ENCODE measurements at places on chromosomes 12 and 14. TPM values are rescaled to one million over a fixed set of nuclear protein-coding genes. Genes with fewer than 3 reads are reported as not detected.

DNA sequence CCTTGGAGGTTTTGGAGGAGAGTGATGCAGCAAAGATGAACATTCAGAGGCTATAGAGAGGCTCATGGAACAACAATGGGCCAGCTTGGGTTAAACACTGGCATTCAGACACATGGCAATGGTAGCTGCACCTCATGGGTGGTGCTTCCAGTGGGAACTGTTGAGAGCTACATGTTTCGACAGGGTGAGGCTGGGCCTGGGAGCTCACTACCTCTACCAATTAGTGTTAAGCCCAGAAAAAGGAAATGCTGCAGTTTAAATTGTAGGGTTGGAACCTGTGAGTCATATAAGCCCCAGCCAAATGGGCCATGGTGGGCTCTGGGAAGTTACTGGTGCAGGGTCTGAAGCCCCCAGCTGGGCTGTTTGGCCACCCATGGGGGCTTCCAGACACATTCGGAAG, 279.7 kb downstream of the ZFP36L1 start:
- DNase-seq = no peak

- DNase-seq = no peak
Measured at GRCh38 chr12:7605900-7606465, 59.7 kb downstream of the APOBEC1 start.

GRCh38 chr12:59459966-59460660, 135.7 kb upstream of the SLC16A7 start:
- DNase-seq = no peak

MAGOHB gene
- 50.0 TPM for polyA plus RNA-seq

PLXNC1 gene
- 7.3 TPM for polyA plus RNA-seq

DNA sequence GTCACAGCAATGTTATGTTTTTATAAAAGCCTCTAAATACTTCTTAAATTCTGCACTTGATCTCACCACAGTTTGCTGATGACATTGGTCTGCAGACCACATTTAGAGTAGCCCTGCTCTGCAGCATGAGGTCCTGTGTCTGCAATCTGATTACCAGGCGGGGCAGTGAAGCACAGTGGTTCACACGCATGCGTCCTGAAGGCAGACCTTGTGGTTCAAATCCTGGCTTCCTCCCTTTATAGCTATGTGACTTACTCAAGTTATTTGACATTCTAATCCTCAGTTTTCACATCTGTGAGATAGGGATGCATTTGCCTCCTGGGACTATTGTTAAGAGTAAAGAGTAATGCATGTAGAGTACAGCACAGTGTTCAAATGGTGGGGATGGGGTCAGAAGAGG, 50.3 kb downstream of the BMAL2 start:
- no peak for DNase-seq

LBHD2 gene
- polyA plus RNA-seq = not detected

GRCh38 chr14:64910847-64911495, 3.3 kb upstream of the CHURC1 start:
- DNase-seq = no peak

RTN1 gene
- polyA plus RNA-seq = 3.3 TPM

DNA sequence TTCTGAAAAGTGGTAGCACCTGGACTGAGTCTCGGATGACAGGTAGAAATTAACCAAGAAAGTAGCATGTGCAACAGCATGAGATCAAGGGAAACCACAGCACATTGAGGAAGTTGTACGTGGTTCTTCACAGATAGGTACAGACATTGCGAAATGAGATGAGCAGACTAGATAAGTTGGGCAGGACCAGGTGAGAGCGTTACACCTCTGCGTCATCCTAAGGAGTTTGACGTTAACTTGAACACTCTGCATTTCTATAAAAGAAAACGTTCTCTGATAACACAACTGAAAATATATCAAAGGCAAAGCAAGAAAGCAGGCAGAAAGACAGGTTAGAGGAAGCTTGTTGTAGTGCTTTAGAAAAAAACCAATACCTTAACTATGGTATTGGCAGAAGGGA, 98.5 kb upstream of the RASSF8 start:
- no peak for DNase-seq

- DNase-seq = no peak
Measured at GRCh38 chr14:80047761-80048160, 163.5 kb downstream of the DIO2 start.

DNA sequence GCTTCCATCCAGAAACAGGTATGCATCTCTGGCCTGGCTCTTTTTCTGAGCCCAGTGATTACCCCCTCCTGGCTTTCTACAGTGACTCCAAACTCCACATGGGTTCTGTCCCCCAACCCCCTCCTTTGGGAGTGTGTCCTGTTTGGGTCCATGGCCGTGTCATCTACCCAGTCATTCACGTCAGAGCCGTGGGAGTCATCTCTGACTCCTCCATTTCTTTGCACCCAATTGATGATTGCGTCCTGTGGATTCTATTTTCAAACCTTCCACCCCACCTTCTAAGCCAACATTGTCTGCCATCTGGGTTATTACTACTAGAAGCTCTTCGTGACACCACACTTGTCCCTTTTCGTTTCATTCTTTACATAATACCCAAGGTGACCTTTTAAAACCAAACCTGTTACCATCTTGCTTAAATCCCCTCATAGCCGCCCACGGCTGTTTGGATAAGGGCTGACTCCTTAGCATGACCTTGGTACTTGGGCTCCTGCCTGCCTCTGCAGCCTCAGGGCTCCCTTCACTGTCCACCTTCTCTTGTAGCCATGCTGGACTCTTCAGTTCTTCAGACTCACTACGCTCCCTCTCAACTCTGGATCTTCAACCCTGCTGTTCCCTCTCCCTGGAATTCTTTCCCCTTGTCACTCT, 38.1 kb upstream of the NT5DC3 start:
- no peak for DNase-seq

DNA sequence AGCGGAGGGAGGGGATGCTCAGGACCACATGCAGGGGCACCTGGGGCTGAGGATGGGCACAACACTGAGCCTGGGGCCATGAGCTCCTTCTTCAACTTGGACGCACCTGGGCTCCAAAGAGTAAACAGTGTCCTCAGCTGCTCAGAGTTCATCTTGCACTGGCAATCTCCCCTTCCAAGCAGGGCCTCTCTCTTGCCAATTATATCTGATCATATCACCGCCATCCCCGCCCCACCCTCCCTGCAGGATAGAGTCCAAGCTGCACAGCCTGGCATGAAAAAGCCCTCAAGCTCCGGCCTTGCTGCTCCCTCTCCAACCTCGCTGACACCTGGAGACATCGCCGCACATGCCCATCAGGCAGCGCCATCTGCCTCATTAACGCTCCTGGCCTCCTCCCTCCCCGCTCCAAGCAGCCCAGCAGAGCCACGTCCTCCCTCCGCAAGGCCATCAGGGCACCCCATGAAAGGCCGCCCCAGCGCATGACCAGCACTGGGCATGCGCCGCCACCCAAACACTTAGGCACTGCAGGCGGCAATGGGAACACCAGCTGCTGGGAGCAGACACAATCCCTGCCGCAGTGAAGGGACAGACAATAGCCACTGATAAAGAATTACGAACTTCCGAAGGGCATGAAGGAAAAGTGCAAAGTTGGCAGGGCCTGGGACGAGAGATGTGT, 88.8 kb downstream of the CHGA start:
- no peak for DNase-seq

KRT81 gene
- polyA plus RNA-seq = not detected

- no peak for DNase-seq
Measured at GRCh38 chr14:60254176-60254575, 5.2 kb downstream of the PPM1A start.

DNA sequence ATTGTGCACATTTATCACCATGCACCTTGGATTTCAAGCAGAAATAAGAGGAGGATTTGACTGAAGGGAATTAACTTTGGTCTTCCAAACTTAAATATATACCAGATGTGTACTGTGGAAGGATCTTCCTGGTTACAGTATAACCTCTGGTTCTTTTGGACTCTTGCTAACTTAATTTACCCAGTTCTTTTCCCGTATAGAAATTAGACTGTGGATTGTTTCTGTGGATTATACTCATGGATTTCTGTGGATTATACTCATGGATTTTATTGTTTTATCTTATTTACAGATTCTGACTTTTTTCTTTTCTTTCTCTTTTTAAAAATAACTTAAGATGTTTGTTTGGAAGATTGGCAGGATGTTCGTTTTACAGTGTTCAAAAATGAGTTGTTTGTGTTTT, 215.3 kb downstream of the RAD51B start:
- DNase-seq = no peak

DNA sequence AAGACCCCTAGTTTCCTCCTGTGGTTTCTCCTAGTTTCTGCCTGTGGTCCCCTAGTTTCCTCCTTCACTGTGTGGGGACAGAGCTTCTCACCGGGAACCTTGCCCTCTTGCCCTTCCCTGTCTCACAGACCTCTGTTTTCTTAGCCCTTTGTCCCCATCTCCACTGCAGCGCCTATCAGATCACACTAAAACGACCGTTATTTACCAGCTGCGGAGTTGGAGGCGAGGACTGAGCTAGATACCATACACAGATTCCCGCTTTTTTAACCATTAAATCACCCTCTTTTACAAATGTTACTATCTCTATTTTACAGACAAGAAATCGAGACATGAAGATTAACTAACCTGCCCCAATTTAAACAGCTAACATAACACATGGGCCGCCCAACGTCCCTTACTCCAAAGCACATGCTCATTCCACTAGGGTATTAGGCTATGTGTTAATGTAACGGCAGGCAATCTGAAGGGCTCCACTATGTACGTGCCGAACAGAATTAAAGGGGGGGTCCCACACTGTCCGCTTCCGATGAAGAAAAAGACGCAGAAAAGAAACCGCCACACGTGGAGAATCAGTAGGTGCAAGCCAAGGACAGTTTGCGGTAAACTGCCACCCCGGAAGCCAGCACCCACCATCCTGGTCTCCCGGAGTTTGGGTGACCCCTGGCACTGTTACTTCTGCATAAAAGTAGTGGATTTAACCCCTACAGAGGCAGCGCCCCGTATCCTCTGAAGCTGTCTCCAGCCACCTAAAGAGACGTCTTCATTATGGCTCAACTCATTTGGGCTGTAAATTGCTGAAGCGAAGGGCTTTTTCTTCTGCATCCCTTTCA, 1.9 kb upstream of the FKBP4 start:
- DNase-seq = no peak

GRCh38 chr12:75257510-75257909, 47.9 kb upstream of the KCNC2 start:
- DNase-seq = no peak

DNA sequence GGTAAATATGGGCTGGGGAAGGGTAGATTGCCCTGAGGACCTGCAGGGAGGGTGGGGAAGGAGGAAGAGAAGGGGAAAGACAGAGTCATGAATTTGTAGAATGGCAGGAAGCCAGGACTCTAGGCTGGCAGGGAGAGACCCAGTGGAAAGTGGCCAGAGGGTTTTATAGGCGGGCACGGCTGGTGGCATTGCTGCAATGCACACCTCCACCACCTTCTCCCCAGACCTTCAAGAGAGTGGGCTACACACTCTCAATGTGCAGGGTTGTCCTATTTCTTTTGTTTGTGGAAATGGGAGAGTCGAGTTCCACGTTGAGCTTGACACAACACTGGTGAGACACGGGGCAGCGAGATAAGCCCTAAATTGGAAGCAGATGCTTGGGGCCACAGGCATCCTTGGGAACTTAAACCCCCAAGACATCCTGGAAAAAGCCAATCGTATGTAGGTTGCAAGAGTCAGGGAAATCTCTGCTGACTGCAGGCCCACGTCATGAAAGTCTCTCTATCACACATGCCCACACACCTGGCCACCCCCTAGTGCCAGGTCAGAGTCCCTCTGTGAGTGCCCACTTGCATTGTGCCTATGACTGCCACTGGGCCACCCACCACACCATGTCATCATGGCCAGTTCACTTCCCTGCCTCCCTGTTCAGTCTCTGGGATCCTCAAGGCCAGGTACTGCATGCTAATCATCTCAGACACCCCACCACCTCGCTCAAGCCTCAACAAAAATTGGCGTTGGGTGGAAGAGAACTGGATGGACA, 38.0 kb upstream of the BDKRB2 start:
- no peak for DNase-seq

NAV3 gene
- 10.2 TPM for polyA plus RNA-seq

DNA sequence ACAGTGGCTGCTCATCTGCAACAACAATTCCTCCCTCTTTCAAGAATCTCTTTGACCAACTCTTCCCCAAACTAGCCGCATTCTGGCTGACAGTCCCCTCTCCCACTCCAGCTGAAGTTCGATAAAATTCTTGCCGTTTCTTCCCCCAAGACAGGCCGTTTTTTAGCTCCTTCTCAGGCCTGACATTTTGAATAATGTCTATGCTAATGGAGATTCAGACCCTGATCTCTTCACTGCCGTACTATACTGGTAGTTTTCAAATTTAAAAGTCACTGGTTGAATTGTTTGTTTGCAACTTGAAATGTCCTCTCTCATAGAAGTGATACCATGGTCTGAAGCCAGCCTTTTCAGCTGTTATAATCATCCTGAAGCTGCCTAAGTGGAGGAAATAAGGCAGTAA, 65.9 kb upstream of the AMN1 start:
- no peak for DNase-seq

PLA2G1B gene
- polyA plus RNA-seq = 0.46 TPM

DNA sequence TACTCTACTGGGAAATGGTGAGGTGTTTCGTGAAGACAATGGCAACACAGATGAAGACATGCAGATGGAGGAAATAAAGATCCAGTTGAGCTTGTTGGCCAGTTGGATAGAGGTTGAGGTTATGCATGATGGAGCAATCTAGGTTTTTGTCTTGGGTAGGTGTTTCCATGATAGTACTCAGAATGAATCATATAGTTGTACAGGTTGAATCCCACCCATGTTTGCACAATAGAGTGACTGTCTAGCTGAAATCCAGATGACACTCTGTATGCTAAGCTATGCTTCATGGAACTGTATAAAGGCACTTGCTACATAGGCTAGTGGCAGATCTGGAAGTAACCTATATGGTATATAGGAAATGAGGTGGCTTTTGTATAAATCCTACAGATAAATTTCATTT, 264.9 kb downstream of the NAV3 start:
- DNase-seq = no peak

B3GNT4 gene
- 2.1 TPM for polyA plus RNA-seq

DNA sequence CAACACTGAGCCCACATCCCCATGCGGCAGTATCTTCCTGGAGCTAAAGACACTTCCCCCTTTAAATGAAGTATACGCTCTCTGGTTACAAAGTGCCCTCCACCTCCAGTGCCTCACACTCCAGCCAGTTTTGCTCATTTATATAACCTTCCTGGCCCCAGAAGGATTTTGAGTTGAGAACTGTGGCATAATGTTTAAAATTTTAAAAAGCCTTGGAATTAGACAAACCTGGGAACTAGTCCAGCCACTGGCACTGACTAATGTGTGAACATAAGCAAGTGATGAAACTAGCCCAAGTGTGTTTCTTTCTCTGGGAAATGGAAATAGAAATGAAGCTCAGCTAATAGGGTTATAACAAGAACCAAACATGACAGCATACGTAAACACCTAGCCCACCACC, 723.7 kb upstream of the USP15 start:
- no peak for DNase-seq

KRT7 gene
- polyA plus RNA-seq = 116 TPM

- DNase-seq = no peak
Measured at GRCh38 chr12:114414866-114415524, 9.1 kb upstream of the TBX5 start.

Data from left renal pelvis (tissue), 4 donors.